Activated naive CD8-positive, alpha-beta T cell treated with anti-CD3 and anti-CD28 coated beads, Interleukin-2, amount 50 U/mL, for 24 hours (primary cell): ENCODE measurements at places on chromosomes 11 and 22.

- DNase-seq: no peak
Observed at GRCh38 chr11:21963013-21963412, 229.9 kb upstream of the ANO5 start.

DNA sequence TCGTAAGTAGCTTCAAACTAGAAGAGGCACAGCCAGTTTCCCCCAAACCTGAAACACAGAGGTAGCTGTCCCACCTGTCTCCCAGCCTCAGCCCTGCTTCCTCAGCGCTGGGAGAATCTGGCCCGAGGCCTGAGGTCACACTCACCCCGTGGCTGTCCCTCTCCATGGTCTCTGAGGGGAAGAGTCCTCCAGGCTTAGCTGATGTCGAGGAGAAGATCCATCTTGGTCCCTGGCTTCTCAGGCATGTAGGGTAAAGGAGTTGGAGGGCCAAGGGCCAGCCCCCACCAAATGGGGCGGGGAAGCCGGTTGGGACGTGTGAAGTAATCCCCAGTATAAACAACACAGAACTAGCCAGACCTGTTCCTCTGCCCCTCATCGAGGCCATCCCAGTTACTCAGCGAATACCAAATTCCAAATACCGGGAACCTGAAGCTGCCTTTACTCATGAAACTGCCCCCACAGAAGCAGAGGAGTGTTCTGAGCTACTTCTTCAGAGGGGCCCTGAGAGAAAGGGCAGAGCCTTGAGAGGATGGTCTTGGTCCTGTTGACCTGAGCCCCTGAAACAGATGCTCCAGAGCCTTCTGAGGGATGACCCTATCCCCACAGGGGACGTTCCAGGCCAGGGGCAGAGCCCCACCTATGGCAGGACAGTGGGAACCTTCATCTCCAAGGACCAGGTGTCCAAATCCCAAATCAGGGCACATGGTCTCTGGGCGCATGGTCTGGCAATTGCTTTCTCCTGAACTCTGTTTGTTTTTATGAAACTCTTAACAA is at the start of gene TMPRSS13:
TSS of gene TMPRSS13 (minus strand) at position 261 of the 774 bp plus-strand sequence. CDS start at position 166, 95 bp downstream.
- no peak for DNase-seq

- no peak for DNase-seq
Observed at GRCh38 chr11:61691380-61692156, 11.4 kb downstream of the DAGLA start.

DNA sequence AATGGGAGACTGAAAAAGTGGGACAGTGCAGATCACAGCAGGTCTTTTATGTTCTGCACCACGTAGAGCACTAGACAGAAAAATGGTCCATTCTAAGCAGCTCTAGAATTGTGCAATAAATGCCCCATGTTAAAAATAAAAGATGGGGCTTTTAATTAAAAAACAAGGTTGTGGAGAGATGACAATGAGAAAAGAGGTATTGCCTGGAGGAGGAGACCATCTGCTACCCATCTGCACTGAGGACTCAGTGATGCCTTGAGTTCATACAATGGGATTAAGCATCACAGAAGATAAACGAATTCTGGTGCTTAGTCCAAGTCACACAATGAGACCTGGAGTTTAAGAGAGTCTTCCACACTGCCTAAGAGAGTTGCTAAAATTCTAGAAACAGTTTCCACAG is 73.6 kb downstream of the PAK1 start:
- DNase-seq: no peak

- no peak for DNase-seq
Observed at GRCh38 chr11:106765469-106766258, 252.6 kb downstream of the GUCY1A2 start.

DNA sequence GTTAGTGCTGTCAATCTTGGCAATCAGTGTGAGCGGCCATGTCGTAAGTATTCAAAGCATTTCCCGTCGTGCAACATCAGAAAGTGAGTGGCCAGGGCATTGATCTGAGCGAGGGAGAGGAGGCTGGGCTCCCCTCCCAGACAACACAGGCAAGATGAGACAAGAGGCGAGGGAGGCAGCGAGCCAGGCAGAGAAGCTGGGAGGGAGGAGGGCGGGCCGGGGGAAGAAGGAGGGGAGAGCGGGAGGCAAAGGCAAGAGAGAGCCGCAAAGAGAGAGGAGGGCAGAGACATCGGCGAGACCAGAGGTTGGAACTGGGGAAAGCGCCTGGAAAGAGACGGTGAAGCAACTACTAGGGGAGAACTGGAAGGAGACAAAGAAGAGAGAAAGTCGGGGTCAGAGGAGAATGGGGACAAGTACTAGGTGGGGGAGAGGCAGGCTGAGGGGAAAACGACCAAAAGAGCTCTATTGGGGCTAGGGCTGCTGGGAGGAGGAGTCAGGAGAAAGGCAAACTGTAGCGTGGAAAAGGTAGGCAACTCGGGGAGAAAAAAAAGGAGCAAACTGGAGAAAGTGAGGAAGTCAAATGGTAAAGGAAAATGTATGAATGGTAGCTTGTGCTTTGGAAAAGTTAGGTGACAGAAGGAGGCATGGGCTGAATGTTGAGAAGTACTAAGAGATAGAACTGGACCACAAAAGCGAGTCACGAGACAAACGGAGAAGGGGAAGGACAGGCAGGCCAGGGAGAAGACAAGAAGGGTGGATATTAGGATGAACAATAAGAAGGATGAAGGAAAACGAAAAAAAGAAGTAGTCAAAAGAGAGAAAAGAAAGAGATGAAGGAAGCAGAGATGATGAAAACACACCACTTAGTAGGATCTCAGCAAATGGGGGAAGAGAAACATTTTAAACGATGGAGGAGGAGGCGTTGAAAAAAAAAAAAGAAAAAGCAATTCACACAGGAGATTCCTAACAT is 130.5 kb upstream of the C11orf58 start:
- DNase-seq: no peak

- DNase-seq: no peak
Observed at GRCh38 chr11:1217151-1217550, 5.7 kb upstream of the MUC5B start.

GRCh38 chr22:32518381-32518780 is 43.8 kb downstream of the FBXO7 start:
- no peak for DNase-seq

DNA sequence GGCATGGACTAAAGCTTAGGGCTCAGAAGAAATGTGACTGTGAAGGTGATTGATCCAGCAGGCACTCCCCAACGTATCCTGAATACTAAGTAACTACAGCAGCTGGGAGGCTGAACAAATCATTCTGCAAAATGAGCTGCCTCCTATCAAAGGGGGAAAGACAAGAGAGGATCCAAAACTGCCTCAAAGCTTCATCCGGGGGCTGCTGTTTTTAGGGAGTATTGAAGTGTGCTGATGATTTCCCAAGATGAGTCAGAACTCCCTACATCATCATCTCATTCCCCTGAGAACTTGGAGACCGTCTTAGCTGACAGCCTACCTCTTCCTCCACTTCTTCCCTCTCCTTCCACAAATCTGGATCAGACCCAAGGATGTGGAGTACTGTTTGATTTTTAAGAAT is 108.4 kb upstream of the GRAMD1B start:
- DNase-seq: no peak

DNA sequence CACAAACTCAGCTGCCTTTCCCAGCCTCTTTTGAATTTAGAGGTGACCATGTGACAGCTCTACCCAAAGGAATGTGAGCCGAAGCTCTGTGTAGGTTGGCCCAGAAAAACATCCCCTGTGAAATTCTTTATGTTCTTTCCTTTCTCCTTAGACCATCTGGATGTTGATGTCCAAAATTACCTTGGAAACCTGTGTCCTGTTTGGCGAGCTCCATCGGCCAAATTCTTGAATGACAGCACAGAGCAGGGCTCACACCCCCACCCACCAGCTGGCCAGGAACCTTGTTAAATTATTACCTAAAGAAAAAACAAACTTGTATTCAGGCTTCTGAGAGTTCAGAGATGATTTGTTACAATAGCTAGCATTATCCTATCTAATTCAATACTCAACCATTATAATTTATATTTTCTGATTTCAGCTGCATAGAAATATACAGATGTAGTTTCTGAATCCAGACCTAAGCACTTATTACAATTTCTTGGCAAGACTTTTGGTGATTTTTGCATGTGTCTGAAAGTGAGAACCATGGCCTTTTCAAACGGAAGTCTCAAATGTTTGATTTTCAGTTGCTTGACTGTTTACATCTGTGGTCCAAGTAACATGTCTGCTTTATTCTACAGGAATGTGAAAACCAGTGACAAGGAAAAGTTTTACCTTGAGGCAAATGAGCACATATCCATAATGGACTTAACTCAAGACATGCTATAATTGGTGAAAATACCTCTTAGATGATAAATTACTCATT is 554.2 kb downstream of the NTM start:
- DNase-seq: no peak

DNA sequence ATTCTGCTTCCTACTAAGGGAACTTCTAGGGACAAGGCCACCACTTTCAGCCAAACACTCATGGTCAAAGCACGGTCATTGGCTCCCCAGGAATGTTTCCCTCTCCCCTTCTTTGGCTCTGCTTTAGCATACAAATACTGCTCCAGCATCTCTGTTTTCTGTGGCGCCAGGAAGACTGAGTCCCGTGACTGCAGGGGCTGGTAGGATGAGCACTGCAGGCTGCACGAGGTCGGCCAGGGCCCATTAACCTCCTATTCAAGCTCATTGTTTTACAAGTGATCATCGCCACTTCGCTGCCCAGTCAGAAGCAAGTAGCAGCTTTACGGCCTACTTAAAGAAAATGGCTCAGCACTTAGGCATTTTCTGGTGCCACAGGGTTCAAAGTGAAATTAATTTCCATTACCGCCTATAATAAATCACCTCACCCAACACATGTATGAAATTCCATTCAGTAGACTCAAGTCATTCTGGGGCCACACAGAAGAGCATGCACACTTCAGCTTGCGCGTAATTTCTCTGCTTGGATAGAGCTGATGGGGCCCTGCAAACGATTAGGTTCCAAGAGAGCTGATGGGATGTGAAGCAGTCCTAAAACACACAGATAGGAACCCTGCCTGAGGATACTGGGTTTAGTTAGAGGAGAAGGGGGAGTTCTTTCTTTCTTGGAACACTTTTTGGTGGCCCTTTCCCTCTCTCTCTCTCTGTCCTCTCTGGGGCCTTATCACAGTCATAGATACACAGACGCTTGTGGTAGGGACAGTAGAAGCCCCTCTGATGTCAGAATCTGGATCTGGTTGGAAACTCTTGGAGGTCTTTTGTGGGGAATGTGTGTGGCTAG is 173.7 kb downstream of the KIF18A start:
- DNase-seq: no peak

GRCh38 chr22:38489561-38490145 is 16.5 kb downstream of the DDX17 start:
- DNase-seq: no peak

GRCh38 chr11:45666648-45667642 is 1.5 kb upstream of the CHST1 start:
- DNase-seq: no peak

DNA sequence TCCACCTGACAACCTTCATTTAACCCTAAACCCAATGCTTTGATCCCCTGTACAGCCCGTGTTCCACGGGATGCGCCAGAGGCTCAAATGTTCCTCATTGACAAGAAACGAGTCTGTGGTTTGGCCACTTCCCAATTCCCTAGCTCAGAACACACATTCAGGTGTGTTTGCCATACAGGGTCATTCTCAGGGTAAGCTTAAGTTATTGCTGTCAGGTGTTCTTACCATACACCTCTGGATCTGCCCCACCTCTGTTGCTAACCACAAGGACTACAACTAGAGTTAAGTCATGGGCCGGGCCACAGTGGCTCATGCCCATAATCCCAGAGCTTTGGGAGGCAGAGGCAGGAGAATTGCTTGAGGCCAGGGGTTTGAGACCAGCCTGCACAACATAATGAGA is 45.6 kb upstream of the POLD3 start:
- DNase-seq: no peak
